ENCODE measurements at places on chromosomes 7 and 10. TPM values are rescaled to one million over a fixed set of nuclear protein-coding genes. Genes with fewer than 3 reads are reported as not detected.

DNA sequence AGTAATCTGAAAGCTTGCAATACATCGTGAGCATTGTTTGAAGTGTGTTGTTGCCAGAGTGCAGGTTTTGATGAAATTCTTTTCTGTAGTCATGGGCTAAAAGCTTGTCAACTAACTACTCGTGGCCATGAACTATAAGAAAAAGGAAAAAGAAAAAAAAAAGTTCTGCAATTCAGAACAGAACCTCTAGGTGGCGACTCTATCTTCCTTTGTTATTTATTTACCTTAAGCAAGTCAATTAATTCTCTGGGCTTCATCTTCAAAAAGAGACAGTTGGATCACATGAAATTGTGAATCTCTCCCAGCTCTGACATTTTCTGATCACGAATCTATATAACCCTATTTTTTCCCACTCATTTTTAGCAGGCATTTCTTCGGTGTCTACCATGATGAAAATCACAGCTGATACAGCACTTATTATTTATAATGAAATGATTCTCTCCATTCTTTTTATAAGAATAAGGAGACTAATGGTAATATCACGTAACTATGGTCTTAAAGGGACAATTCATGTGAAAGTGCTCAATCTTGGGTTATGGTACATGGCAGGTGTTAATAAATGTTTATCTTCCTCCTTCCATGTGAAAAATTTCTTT is 18.8 kb downstream of the TMEM196 start:
- peak; percentile 51 for DNase-seq
- no peaks in the 10 kb centered on the region for H3K27me3 ChIP-seq
- H3K4me1 ChIP-seq: no peaks in the 10 kb centered on the region
- no peak overlapping the region for H3K27ac ChIP-seq
- no peaks in the 10 kb centered on the region for H3K36me3 ChIP-seq

GRCh38 chr7:82375129-82375528 is 68.4 kb downstream of the CACNA2D1 start:
- no peak overlapping the region for H3K27ac ChIP-seq
- no peak for DNase-seq
- no peaks in the 10 kb centered on the region for H3K27me3 ChIP-seq

- no peak overlapping the region for H3K4me3 ChIP-seq
- DNase-seq: no peak
- no peaks in the 10 kb centered on the region for H3K36me3 ChIP-seq
- no peak overlapping the region for H3K27ac ChIP-seq
- no peaks in the 10 kb centered on the region for H3K27me3 ChIP-seq
These were observed 3.6 kb upstream of the GRID2IP start for GRCh38 chr7:6554848-6555247.

DNA sequence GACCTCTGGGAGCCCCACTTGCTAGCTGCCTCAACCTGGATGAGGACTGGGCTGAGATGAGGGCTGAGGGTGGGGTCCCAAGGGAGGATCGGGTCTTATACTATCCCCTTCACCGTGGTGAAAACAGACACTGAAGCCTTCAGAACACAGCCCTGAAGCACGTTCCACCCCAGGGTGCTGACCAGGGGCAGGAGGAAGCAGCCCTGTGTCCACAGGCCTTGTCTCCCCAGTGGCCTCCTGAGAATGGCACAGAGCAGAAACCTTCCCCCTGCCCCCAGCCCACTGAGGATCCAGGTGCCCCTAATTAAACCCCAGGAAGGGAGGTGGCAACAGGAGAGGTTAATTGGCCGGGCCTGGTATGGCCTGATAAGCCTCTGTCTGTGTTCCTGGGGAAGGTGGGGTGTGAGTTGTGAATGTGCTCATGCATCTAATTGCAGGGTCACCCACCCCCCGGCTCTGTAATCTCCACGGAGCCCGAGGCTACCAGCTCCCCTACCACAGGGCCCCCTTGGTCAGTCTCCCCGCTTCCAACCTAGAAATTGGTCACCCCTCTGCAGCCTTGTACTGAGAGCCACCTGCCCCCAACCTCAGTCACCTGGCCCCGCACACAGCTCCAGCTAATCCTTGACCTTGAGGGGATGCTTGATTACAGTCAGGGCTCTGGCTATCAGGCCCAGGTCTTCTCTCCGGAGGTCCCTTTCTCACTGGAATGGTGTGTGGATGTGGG is 159.0 kb upstream of the UNC5B start:
- H3K27ac ChIP-seq: no peak overlapping the region
- H3K4me1 ChIP-seq: no peaks in the 10 kb centered on the region
- DNase-seq: no peak

TNS3 gene
- 9.1 TPM for total RNA-seq

CPA2 gene
- 1.5 TPM for total RNA-seq

FAM24B gene
- 6.8 TPM for total RNA-seq

NPFFR1 gene
- total RNA-seq: 0.02 TPM

Measured in HCT116 (cell line).